ENCODE measurements at places on chromosomes 6 and 20. TPM values are rescaled to one million over a fixed set of nuclear protein-coding genes. Genes with fewer than 3 reads are reported as not detected.

Gene GRIK2
- total RNA-seq = 6.2 TPM

Gene TCP11
- total RNA-seq = 0.23 TPM

Gene MUCL3
- not detected for total RNA-seq

Gene HEY2
- not detected for total RNA-seq

Gene PRND
- total RNA-seq = not detected

Gene EFCAB8
- total RNA-seq = not detected
